ENCODE measurements at places on chromosomes 5 and 9.

DNA sequence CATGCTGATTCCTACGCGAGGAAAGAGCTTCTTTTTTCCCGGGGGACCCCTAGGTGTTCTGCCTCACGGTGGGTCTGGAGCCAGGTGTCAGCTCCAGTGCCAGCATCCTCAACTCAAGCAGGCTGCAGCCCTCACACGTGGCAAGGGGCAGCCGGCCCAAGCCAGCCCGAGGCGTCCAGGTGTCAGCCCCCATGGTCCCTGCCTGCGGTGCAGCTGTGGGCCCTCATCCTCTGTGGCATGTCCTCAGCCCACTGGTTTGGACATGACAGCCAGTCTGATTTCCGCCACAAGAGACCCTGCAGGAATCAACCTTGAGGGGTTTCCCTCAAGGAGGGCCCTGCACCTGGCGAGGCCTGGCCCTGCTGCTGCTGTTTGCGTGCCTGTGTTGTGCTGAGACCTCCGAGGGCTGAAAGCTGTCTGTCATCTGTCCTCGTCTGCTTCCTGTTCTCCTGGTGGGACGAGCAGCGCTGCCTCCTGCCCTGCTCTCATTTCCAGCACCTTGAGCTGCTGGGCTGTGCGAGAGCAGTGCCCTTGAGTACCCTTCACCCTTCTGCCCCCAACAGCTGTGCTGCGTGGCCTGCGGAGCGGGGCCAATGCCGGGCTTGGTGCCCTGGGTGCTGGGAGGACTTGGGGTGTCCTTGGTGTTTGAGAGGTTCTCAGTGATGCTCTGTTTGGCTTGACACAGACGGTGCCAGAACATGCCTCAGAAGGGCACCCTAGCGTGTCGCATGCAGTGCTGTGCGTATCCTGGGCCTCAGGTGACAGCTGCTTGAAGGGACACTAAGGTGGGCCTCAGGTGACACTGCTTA is 137.6 kb downstream of the CACNA1B start:
- DNase-seq: no peak

GRCh38 chr9:3962496-3962895 is 337.4 kb downstream of the GLIS3 start:
- DNase-seq: no peak

DNA sequence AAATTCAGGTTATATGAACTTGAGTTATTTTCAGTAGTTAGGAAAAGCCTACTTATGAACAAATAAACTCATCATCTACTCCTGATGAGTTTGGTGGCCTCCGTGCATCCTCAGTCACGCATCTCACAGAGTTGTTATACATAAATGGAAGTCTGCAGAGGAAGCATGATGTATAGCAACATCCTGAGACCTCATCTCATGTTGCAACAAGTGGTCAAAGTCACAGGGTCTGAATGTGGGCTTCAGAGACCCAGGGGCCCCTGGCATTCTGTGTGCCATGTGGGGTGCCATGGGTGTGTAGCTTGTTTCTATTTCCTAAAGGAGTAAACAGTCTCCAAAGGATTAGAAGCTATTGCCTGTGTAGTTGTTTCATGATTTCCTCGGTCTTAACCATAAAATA is 216.5 kb downstream of the IRX2 start:
- no peak for DNase-seq

DNA sequence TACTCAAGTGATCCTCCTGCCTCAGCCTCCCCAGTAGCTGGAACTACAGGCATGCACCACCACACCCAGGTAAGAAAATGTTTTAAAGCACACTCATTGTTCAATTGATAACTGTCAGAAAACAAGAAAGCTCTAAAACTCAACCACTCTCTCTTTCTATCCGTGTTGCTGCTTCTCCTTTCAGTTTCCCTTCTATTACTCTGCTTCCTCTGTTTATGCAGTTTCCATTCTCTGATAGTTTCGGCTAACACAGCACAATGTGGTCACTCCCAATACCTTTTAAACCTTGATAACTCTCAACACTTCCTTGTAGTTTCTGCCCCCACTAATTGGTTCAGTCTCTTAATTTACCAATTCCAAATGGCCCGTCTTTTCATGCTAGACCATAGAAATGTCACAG is 59.2 kb upstream of the NR4A3 start:
- peak; percentile 67 for DNase-seq

DNA sequence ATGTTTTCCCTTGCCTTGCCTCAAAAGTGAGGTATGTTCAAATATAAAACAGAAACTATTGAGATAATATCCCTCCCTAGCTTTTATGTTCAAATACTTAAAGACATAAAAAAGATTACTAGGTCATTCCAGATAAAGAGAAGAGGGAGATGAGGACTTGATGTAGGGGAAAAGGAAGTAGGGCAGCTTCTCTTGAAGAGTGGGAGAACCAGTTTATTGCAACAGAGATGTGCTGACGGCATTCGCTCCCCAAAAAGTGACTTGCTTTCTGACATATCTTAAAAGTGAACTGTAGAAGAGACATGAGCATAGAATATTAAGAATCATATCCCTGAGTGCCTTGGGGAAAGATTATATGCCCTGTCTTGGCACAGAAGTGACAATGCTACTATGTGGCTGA is 330.2 kb upstream of the NREP start:
- DNase-seq: no peak

- peak; percentile 43 for DNase-seq
Observed at GRCh38 chr5:83564069-83564749, 92.7 kb downstream of the VCAN start.

- DNase-seq: no peak
Observed at GRCh38 chr5:147327421-147327820, 92.6 kb downstream of the STK32A start.

DNA sequence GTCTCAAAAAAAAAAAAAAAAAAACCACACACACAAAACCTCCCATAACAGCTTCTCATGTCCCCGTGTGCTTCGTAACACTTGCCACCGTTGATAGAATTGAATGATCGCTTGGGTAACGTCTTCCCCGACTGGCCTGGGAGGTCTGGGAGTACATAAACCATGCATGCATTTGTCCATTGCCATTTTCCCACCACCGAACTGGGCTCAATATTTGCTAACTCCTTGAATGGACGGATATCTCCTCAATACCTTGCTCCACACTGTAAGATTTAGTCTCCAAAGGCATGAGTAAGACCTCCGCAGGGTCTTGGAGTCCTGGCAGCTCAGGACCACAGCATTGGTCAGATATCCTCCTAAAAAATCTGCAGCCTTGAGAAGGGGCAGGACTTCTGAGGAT is 3.2 kb upstream of the P4HA2 start:
- DNase-seq: no peak

DNA sequence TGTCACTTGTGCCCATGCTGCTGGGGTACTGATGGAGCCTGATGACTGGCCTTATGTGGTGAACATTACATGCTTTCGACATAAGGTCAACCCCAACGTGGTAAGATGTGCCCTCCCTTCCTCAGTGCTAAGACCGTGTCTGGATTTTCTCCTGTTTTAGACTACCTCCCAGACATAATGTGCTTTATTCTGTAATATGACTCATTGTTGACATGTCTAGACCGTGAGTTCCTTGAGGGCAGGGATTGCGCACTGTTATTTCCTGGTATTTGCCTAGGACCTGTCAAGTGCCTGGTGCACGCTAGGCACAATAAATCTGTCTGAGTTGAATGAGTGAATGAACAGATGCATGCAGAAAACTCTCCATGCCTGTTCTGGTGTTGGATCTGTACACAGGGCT is 346.0 kb downstream of the KDM4C start:
- DNase-seq: no peak

GRCh38 chr5:180658774-180659564 is 9.6 kb upstream of the FLT4 start:
- DNase-seq: no peak

GRCh38 chr5:149089796-149090195 is 26.9 kb upstream of the SH3TC2 start:
- DNase-seq: no peak

GRCh38 chr9:90637626-90638025 is 5.0 kb downstream of the DIRAS2 start:
- no peak for DNase-seq

GRCh38 chr5:179801304-179802206 is 5.1 kb downstream of the MGAT4B start:
- peak; percentile 84 for DNase-seq

- DNase-seq: peak; percentile 38
Observed at GRCh38 chr9:112366591-112366990, 13.3 kb upstream of the HSDL2 start.

DNA sequence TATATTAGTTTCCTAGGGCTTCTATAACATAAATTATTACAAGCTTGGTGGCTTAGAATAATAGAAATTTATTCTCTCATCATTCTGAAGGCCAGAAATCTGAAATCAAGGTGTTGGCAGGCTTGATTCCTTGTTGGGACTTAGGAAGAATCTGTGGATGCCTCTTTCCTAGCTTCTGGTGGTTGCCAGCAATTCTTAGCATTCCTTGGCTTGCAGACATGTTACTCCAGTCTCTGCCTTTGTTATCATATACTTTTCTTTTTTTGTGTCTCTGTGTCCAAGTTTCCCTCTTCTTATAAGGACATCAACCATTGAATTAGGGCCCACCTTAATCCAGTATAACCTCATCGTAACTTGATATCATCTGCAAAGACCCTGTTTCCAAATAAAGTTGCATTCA is 31.4 kb downstream of the CTNNA1 start:
- DNase-seq: no peak

DNA sequence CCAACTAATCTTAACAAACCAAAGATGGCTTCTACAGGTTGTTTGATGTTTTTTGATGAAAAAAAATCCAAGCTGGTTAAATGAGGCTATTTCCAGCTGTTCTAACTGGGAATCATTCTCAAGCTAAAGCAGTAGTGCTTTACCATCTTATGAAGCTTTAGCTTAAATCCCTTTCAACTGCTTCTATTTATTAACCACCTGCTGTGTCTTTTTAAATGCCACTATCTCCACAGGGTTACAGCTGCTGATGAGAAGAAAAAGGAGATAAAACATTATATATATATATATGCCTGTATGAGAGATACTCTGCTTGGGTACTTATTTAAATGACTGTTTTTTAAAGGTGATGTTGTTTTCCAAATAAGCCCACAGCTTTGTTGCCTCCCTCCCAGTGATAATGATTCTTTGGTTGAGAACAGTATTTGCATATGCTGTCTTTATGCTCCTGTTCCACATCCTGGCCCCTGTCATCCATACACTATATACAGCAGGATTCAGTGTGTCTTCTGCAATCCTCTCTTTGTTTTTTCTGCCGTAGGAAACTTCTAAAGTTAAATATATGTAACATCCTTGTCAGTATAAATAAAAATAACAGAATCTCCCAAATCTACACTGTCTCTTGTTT is 164.0 kb downstream of the PAM start:
- no peak for DNase-seq

GRCh38 chr9:37414503-37414943 is 8.0 kb upstream of the GRHPR start:
- no peak for DNase-seq

DNA sequence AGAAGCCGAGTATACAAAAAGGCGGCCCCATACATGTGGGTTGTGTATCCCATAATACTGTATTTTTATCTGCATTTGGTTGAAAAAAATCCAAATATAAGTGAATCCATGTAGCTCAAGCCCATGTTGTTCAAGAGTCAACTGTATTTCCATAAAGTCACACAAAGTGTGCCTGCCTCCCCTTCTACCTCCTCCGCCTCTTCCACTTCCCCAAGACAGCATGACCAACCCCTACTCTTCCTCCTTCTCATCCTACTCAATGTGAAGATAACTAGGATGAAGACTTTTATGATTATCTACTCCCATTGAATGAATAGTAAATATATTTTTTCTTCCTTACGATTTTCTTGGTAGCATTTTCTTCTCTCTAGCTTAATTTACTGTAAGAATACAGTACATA is 92.7 kb downstream of the RFX3 start:
- DNase-seq: no peak

DNA sequence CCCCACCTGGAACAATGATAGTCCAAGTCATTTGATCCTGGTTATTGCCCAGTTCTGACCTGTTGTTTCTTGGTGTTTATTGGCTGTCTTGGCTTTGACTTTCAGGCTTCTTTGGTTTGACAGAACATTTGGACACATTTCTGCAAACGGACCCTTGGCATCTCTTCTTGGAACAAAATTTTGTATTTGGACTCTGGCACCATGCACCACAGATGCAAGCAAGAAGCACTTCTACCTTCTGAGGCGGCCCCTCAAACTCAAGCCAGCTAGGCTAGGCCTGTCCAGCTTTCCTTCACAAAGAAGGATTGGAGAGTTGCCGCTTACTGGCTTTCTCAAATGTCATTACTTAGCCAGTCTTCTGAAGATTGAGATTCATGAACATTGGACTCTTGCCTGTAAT is 23.1 kb upstream of the FGF10 start:
- no peak for DNase-seq

DNA sequence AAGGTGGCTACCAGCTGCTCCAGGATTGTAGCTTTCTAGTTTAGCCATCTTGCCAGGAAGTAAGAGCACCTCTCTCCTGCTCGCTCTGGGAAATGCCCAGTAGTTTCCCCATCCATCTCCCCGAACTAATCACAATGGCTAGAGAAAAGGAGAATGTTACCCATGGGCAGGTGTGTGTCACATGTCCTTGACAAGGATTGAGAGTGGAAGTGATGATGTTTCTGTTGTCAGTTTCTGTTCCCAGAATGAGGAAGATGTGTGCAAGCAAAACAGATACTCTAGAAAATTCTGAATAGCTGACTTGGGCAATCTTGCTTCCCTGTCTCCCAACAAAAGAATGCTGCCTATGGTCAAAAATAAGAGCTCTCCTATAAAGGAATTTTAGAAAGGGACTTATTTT is 429.5 kb downstream of the EBF1 start:
- DNase-seq: peak; percentile 10

All from GM12865 (cell line).